Hematopoietic multipotent progenitor cell treated with erythropoietin and hydrocortisone succinate and interleukin-3 and kit ligand, for 17 days (in vitro differentiated cells): ENCODE measurements at places on chromosomes 6 and 20.

DNA sequence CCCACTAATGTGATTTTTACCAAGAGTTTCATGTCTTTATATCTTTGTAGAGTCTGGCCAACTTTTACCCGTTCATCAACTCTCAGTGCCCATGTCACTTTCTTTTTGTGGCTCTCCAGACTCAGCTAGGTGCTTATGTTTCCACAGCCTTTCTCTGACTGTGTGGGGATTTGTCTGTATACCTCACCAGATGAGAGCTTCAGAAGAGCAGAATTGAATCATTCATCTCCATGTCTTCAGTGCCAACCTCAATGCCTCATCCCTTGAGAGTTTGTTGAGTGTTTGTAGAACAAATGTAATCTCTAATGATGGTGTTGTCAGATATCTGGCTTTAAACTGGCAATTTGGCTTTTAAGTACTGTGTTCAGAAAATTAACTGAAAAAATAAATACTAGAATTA, 16.8 kb upstream of the CCN2 start:
- no peak for DNase-seq

DNA sequence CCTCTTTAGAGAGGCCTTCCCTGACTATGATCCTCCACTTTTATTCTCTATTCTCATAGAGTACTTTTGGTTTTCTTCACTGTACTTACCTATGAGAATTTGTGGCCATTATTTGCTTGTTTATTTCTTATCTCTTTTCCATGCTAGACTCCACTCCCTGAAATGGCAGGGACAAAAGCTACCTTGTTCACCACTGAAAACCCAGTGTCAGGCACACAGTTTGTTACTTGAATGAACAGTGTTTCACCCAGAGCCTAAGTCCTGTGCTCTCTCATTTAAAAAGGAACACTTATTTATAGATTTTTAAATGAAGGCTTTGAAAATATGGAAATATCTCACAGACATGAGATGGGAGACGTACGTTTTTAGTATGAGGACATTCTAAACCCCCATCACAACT, 47.7 kb upstream of the ENPP5 start:
- DNase-seq: no peak

DNA sequence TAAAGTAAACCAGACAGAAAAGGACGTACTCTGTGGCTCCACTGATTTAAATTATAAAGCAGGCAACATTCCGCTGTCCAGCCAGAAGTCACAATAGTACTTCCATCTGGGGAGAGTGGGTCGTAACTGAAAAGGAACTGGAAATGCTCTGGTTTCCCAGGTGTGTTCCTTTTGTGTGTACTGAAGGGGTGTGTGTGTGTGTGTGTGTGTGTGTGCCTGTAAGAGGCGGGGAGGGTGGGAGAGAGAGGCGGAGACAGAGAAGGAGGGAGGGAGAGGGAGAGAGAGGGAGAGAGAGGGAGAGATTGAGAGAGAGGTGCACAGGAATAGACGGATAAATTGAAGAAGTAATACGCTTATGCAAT, 178.4 kb upstream of the ZNF184 start:
- no peak for DNase-seq

GRCh38 chr6:35829306-35829705, 24.2 kb downstream of the LHFPL5 start:
- DNase-seq: no peak

DNA sequence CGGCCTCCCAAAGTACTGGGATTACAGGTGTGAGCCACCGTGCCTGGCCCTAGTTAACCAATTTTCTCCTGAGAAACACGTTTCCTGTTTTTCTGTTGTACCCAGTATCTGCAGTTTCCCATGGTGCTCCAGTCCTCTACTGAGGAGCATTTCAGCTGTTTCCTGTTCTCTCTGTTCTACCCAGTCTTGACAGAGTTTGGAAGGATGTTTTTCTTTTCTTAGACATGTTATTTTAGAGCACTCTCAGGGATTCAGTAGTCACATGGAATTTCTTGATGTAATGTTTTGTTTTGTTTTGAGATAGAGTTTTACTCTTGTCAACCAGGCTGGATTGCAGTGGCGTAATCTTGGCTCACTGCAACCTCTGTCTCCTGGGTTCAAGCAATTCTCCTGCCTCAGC, 129.8 kb upstream of the TIAM2 start:
- no peak for DNase-seq

- no peak for DNase-seq
Observed at GRCh38 chr6:90976341-90976740, 389.5 kb upstream of the MAP3K7 start.

- no peak for DNase-seq
Observed at GRCh38 chr6:43736844-43737243, 33.2 kb upstream of the VEGFA start.

GRCh38 chr20:53621482-53622246, 28.0 kb upstream of the ZNF217 start:
- peak; percentile 91 for DNase-seq

GRCh38 chr6:6873778-6874177, 234.0 kb upstream of the RREB1 start:
- no peak for DNase-seq

DNA sequence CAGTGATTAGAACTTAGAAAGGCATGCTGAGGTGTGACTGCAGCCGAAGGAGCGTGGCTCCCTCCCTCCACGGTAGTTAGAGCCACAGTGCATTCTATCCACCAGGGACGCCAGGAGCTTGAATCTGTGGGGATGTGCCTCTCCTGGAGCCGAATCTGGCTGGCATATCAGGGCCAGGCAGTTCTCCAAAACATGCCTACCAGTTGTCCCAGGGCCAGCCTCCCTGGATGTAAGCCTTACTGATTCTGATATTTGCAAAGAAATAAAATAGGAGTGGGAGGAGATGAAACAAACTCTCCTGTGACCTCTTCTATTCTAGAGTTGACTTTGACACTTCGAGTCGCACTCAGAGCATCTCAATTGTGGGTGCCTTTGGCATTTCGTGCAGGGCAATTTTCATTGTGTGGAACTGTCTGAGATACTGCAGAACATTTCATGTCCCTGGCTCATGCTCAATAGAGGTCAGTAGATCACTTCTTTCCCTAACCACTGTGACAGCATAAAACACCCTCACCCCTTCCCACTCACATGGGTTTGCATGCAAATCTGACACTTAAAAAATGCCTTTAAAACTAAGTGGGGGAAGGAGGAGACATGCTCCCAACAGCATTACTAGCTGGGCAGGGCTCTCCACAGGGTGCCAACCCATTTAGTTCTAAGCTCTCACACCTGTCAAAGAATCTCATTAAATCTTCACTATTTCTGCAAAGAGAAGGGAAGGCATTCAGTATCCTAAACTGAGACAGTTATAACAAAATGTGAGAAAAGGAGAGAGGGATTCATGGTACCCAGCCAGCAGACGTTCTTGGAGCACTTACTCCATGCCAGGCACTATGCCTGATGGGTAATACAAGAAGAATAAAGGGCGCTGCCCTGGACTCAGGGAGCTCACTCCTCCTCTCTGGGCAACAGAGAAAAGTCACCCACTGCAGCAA, 378.9 kb downstream of the PREX1 start:
- DNase-seq: no peak

- DNase-seq: no peak
Observed at GRCh38 chr6:140970485-140970884, 1162.2 kb upstream of the GJE1 start.

DNA sequence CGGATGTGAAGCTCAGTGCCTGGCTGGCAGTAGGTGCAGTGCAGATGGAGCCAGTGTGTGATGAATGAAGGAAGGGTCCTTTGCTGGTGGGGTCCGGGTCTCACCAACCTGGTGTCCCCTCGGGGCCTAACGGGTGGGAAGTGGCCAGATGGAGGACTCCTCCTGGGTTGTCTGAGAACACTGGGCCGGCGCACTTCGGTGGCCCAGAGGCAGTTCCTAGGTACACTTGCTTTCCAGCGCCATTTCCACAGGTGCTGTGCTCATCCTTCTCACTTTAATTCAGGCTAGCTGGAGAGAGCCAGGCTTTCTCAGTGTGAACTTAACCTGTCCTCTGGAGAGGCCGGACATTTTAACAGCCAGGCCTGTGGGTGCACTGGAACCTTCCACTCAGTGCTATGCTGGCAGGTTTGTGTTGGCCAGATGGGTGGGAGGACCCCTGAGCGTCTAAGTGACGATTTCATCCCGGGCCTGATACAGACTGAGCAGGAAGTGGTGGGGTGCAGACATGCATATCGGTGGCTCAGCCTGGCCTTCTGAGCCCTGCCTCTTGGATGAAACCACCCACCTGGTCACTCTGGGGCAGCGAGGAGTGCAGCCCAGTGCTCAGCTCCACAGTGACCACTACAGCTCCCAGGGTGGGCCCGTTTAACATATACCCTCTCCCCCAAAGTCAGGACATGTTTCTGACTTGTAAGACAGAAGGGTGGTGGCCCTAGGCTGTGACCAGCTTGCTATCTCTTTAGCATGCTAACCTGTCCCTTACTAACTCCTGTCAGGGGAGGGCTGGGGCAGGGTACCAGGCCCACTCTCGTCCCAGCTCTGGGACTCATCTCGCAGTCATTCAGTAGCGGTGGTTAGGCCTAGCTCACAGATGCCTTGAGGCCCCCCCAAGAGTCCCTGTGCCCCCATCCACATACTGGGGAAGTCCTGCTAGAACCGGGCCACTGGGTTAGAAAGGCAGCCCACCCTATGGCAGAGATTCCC, 8.2 kb upstream of the PYGB start:
- DNase-seq: no peak

DNA sequence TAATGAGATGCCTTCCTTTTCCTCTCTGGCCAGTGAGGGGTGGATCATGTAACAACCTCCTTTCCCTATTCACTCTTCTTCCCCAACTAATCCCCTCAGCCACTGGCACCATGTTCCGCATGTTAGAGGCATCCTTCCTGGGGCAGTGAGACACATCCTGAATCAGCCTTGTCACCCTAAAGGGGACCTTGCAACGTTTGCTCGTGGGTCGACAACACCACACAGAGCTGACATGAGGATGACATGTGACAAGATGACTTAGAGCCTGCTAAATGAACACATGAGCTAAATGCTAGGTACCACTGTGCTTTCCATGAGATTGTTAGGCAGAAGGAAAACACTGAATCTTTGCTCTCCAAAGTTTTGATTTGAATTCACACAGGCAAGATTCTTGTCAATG, 129.2 kb downstream of the ATXN1 start:
- no peak for DNase-seq

GRCh38 chr6:142624978-142625715, 319.8 kb downstream of the HIVEP2 start:
- no peak for DNase-seq

GRCh38 chr20:21219686-21220085, 83.4 kb upstream of the XRN2 start:
- DNase-seq: no peak

GRCh38 chr6:52201046-52201445, 14.9 kb downstream of the IL17A start:
- no peak for DNase-seq

DNA sequence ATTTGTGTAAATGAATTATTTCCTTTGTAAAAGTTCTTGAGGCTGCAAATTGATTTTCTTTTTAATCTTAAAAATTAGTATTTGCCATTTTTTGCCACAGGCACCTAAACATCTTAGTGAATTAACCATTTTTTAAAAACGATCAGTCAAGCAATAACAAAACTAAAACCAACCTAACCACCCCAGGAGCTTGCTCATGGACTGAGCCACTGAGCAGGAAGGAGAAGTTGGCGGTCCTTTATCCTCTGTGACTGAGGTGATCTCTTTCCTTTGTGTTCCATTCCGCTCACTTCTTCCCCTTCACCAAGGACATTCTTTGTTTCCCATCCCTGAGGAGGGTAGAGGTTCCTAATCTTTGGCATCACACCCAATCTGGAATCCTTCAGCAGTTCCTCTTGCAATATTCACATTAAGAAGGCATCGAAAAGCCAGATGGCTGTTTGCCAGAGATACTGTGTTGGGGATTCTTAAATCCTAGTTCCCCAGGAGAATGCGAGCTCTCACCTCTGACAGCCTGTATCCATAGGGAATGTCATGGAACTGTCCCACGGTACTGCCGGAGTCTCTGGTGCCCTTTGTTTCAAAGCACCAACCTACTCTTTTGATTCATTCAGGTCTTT, 30.5 kb downstream of the RPRD1B start:
- no peak for DNase-seq

GRCh38 chr6:72956272-72956671, 269.0 kb downstream of the KHDC1L start:
- no peak for DNase-seq

DNA sequence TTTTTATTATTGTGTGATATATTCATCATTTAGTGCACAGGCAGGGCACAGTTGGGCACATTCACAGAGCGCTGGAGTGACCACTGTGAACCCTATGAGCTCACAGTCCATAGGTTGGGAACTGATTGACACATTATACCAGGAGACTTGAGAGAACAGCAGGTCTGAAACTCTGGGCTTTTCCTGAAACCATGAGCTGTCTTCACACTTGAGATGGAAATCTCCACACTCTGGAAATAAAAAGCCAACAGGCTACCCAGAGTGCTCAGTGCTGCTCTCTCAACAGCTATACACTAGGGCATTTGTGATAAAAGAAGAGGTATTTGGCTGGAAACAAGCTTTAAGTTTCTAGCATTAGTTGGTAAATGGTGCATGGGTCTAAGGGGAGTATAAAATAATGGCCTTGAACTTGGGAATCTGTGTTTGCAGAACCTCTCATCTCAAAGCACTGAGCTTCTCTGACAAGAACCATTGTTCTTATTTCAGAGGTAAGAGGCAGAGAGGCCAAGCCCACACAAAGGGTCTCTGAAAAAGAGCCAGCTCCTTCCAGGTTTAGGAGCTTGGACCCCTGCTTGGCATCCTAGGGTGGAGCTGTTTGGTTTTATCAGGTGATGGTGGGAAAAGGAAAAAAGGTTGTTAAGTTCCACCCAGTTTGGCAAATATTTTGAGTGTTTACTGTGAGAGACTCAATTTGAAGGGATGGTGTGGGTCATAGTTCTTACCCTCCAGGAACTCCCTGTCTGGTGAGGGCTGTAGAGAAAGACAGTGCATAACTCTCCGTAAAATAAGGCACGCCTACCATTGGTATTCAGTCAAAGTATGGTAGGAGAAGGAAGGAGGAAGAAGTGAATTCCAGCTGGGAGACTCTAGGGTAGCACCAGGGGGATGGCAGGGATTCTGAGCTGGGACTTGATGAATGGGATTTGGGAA, 14.5 kb downstream of the CHMP4B start:
- DNase-seq: no peak

- DNase-seq: no peak
Observed at GRCh38 chr20:51002633-51003032, 20.3 kb downstream of the KCNG1 start.

DNA sequence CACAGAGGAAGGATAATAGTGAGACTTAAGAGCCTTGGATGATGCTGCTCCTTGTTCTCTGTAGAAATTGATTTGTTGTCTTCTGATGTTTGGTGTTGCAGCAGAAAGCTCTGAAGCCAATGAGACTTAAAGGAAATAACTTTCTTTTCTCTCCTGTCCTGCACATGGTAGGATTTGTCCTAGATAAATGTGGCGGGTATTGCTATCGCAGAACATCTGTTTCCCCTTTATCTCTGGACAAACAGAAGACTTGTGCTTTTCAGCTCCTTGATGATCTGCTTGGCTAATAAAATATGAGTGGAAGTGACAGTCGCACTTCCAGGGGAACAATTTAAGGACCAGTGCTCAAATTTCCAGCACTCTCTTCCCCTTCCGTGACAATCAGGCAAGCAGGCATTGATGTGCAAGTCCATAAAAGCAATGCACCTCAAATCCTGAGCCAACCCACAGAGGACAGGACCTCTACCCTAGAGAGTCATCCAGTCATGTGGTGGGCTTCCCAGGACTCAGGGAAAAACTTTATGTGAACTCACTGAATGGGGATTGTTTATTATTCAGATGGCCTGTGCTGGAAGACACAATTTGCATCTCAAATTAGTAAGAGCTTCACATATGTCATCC, 9.9 kb upstream of the NCR2 start:
- no peak for DNase-seq

- DNase-seq: no peak
Observed at GRCh38 chr6:51992876-51993275, 94.5 kb downstream of the PKHD1 start.
